ENCODE measurements at places on chromosomes 11 and 22.

GRCh38 chr11:35376613-35377012 is 42.7 kb downstream of the SLC1A2 start:
- DNase-seq: no peak

DNA sequence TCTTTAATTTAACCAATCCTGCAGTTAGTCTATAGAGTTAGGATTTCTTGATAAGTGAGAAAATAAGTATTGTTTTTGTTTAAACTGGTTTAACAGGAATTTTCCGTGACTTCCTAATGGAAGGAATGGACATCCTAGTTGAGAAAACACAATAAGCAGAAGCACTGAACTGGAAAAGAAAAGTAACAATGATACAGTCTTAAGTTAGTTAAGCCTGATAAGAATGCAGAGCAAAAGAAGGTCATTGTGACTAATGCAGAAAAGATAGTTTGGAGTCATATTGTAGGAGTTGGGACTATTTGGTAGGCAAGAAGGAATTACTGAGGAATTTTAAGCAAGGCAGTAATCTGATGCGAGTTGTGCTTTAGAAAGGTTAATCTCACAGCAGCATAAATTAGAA is 11.7 kb downstream of the RNF141 start:
- DNase-seq: no peak

DNA sequence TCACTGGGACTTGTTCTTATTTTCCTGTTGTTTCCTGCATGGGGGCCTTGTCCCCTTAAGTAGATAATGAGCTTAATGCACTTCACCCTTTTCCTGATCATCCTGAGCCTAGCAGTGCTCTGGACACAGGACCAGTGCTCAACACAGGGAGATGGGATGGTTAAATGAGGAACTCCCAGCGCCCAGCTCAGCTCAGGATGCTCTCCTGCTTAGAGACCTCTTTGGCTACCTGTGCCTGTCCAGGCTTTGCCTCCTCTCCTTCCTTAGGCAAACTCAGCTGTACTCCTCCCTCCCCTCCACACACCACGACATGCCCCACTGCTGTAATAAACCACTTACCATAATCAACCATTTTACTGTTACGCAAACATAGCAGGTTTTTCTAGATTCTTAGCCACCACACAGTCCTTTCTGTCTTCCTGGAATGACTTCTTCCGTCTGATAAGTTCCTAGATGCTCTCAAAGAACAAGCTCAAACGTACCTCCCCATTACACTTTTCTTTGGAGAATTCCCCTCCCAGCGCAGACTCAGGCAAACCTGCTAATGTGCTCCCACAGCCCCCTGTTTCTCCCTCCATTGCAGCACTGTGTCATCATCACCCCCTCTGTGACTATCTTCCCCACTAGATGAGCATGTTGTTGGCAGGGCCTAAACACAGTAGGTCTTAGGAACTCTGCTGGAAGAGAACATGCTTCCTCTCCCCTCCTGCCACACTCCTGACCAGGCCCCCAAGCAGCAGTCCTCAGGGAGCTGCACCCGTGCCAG is 113.6 kb downstream of the MICAL2 start:
- no peak for DNase-seq

GRCh38 chr11:134070342-134070845 is 1.5 kb downstream of the JAM3 start:
- DNase-seq: no peak

GRCh38 chr22:24201681-24202614 is 20.7 kb downstream of the SUSD2 start:
- DNase-seq: no peak

GRCh38 chr22:45504373-45505341 is 2.0 kb downstream of the FBLN1 start:
- DNase-seq: no peak

DNA sequence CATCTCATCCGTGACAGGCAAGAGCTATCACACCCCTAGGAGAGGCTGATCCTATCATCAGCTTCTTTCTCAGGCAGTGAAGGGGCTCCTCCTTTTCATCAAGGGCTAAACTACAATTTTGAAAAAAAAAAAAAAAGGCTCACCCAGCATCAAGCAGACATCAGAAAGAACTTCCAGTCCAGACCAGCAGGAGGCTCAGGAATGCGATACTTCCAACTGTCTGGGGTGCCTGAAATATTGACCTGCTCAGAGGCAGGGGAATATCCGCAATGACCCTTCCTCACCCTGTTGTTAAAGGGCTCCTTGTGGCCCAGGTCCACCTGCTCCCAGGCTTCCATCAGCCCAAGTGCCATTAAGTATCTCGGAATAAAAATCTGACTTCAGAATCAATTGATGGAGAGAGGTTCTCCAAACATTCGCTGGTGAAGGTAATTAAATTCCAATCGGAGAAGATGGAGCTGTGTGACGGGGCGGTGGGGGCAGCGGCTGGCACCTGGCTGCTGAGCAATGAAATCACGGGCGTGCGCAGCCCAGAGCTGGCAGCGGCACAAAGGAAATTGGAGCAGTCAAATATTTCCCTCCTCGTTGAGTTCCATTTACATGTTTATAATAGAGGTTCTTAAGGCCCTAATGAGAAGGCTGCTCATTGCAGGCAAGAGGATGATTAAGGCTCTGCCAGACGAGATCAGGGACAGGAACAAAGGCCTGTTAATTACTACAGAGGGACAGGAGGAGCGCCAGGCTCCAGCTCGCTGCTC is 69.0 kb upstream of the THY1 start:
- DNase-seq: no peak

- no peak for DNase-seq
Measured at GRCh38 chr11:58770627-58771457, 39.1 kb upstream of the GLYAT start.

- DNase-seq: no peak
Measured at GRCh38 chr11:57363131-57364080, 17.5 kb downstream of the PRG3 start.

DNA sequence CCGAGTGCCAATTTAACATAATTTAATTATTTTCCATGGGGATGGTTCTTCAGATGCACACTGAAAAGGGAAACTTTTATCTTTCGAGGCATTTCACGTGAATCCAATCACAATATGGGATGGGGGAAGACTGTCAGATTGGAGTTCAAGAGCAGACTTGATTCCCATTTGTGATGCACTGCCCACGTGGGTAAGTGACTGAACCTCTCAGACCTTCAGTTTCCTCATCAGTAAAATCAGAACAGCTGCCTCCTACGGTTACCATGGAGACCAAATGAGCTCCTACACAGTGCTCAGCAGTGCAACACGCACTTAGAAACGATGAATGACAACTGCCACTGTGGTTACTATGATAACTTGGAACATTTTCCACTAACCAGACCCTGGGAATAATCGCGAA is 21.7 kb downstream of the KIAA0930 start:
- DNase-seq: no peak

DNA sequence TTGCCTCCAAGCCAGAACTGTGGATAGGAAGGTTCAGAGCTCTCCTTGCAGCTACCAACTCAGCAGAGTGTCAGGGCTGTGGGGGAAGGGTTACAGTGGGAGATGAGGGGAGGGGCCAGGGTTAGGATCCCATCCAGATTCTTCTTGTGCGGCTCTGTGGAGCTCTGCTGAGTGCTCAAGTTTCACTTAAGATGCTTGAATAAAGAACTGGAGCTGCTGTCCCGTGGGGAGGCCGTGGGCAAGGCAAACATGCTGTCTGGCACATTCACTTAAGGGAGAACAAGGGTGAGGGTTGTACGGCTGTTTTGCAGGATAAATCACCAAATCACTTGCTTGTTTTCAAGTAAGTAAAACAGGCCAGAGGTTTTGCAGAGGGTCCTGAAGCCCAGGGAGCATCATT is 197.1 kb downstream of the FAM76B start:
- DNase-seq: no peak

GRCh38 chr11:102420547-102420946 is 32.0 kb downstream of the TMEM123 start:
- no peak for DNase-seq

GRCh38 chr11:84173078-84173477 is 886.9 kb upstream of the CCDC90B start:
- no peak for DNase-seq

DNA sequence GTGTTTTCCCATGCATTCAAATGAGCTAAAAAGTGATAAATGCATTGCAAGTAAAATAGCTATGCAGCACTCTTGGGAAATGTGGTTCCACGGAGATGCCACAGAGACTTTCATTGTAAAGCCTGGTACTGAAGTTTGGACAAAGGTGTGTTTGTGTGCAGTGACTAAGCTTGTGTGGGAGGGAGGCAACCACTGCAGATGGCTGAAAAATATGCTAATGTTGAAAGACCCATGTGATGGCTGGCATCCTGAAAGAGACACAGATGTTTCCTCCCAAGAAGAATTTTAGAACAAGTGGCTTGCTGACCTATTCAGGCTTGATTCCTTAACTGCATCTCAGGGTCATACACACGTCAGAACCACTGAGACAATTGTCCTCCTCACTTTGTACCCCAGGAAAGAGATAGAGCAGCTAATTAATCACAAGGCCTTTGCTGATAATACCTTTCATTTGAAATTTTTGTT is 73.8 kb downstream of the FAM76B start:
- DNase-seq: no peak

DNA sequence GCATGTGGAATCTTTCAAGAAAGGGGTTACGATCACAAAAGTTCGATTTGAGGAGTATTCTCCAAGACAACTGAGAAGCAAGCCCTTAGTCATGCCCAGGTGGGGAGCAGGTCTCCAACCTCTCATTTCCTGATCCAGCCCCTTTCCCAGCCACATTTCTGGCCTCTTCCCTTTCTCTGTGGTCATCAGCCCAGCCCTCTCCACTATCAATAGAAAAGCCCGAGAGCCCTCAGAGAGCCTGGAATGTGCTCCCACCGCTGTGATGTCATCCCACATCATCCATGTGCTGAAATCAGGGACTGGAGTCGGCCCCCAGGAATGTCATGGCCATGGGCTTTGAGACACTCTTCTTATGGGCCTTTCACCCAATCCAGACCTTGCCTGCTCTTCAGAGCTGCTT is 62.6 kb downstream of the KCNJ1 start:
- DNase-seq: no peak

DNA sequence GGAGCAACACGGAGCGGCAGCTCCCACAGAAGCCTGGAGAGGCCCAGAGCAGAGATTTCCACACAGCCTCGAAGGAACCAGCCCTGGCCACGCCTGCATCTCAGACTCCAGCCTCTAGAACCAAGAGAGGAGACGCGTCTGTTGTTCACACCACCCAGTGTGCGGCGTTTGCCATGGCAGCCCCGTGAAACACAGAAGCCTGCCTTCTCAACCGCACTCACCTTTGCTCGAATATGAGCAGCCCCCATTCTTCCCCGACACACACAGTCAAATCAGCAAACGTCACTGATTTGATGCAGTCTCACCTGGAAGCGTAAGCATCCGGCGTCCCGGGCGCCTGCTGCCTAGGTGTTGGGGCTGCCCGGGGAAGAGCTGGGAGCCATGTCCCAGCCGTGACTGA is 14.2 kb upstream of the TALDO1 start:
- no peak for DNase-seq

DNA sequence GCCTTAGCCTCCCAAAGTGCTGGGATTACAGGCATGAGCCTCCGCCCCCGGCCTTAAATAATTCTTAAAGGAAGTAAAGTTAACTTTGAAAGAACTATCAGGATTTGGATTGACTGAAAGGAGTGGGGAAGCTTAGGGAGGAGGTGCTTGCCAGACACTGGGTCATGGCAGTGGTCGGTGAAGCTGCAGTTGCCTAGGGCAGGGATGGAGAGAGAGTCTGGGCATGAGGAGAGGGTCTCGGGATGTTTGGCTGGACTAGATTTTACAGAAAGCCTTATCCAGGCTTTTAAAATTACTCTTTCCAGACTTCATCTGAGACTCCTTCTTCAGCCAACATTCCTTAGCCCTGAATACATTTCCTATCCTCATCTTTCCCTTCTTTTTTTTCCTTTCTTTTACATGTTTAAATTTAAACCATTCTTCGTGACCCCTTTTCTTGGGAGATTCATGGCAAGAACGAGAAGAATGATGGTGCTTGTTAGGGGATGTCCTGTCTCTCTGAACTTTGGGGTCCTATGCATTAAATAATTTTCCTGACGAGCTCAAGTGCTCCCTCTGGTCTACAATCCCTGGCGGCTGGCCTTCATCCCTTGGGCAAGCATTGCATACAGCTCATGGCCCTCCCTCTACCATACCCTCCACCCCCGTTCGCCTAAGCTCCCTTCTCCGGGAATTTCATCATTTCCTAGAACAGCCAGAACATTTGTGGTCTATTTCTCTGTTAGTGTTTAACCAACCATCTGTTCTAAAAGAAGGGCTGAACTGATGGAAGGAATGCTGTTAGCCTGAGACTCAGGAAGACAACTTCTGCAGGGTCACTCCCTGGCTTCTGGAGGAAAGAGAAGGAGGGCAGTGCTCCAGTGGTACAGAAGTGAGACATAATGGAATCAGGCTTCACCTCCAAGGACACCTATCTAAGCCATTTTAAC is at the start of gene NNMT:
Gene NNMT, plus strand, starts transcription at position 724 of the 929 bp plus-strand sequence. Its CDS starts 158 bp downstream, at position 882.
- DNase-seq: no peak

- no peak for DNase-seq
Measured at GRCh38 chr22:40007853-40008710, 13.3 kb downstream of the FAM83F start.

GRCh38 chr11:67261640-67261945 is 4.7 kb upstream of the GRK2 start:
- DNase-seq: no peak

GRCh38 chr11:82738091-82738490 is 4.4 kb upstream of the FAM181B start:
- no peak for DNase-seq

DNA sequence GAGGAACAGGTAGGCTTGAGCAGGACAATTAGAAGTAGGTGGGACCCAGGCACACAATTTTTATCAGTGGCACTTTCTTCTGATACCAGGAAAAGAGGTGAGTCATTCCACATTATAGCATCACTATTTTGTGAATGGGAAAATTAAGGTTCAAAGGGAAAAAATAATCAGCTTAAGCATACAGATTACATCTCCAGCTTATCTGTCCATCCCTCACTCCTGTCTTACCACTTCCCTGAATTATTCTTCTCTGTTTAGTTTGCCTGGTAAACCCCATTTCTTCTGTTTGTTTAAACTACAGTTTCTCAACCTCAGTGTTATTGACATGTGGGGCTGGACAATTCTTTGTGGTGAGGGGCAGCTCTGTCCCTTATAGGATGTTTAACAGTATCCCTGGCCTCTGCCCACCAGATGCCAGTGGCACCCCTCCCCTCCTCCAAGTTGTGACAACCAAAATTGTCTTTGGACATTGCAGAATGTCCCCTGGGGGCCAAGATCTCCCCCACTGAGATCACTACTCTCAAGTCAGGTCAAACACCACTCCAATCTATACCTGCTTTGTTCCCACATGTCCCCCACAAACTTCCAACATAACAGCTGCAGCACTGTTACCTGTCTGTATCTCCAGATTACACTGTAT is 8.5 kb upstream of the XBP1 start:
- no peak for DNase-seq

GRCh38 chr11:60950933-60951605 is 907 bp downstream of the SLC15A3 start:
- DNase-seq: no peak
